ENCODE measurements at places on chromosomes 6 and 20.

- DNase-seq: no peak
Observed at GRCh38 chr6:168132531-168133167, 53.6 kb upstream of the FRMD1 start.

DNA sequence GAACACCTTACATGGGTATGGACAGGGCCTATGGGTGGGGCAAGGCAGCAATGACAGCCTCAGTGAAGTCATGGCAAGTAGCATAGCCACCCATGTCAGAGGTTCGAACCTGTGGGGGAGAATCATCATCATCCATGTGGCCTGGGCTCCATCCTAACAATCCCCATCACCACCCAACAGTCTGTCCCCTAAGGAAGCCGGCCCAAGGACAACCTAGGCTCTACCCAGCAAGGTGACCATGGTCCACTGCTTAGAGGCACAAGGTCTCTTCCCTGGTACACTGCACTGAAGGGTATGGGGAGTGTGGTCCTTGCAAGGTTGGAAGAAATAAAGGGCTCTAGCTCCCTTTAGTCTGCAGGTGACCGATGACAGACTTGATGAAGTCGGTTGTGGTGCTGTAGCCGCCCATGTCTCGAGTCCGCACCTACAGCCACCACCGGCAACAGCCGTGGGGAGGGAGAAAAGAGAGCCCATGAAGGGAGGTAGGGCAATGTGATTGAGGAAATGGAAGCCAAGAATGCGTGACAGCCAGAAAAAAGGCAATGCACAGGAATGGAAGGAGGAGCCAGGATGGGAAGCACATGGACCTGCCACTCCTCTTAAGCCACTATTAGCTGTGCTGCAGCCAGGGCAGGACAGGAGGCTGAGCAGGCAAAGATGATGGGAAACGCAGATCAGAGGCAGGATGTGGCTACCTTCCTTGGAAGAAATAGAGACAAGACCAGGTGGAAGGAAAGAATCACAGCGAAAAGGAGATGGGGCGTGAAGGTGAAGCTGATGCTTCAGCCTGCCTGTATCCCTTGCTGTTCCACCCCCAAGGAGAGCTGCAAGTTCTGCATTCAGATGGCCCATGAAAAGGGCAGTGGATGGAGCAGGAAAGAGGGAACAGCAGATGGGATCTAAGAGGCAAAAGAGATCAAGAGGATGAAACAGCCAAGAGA lies 5.3 kb downstream of the IDH3B start:
- DNase-seq: no peak

- DNase-seq: no peak
Observed at GRCh38 chr6:75892384-75892783, 143.3 kb downstream of the MYO6 start.

- DNase-seq: no peak
Observed at GRCh38 chr6:1325461-1326309, 13.8 kb downstream of the FOXQ1 start.

- DNase-seq: no peak
Observed at GRCh38 chr20:62558779-62559178, 83.0 kb upstream of the GATA5 start.

- no peak for DNase-seq
Observed at GRCh38 chr20:4324611-4325243, 309.4 kb upstream of the RNF24 start.

- DNase-seq: no peak
Observed at GRCh38 chr6:3758842-3759144, 7.3 kb upstream of the PXDC1 start.

DNA sequence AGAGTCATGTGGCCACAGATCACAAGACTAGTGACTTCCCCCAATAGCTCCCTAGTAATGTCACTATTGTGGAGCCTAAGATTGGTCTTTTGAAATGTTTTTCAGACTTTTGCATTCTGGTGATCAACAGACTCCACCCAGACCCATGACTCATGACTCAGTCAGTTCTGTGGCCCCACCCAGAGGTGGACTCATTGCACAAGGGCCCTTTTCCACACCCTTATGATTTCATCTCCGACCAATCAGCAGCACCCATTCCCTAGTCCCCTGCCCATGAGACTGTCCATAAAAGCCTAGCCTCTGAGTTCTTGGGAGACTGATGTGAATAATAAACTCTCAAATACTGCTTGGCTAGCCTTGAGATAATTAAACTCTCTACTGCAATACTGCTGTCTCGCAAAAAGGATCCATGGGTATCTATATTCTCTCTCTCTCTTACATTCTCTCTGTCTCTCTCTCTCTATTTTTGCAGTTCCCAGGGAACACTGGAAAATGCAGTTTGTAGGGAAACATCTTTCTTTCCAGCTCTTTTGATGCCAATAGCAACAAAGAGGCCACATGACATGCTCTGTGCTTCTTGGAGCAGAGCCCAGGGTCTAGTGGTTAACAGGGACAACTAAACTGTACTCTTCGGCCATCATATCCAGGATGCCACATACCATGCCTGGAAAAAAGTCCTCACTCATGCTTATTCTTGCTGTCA lies 71.3 kb upstream of the IYD start:
- no peak for DNase-seq

DNA sequence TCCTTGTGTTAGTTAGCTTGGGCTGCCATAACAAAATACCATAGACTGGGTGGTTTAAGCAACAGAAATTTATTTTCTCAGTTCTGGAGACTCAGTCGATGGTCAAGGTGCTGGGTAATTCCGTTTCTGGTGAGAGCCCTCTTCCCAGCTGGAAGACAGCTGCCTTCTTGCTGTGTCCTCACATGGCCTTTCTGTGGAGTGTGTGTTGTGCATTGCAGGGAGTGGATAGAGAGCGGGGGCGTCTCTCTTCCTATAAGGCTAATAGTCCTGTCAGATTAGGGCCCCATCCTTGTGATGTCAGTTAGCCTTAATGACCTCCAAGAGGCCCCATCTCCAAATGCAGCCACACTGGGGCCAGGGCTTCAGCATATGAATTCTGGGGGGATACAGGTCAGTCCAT lies 19.2 kb downstream of the CHMP4B start:
- DNase-seq: no peak

DNA sequence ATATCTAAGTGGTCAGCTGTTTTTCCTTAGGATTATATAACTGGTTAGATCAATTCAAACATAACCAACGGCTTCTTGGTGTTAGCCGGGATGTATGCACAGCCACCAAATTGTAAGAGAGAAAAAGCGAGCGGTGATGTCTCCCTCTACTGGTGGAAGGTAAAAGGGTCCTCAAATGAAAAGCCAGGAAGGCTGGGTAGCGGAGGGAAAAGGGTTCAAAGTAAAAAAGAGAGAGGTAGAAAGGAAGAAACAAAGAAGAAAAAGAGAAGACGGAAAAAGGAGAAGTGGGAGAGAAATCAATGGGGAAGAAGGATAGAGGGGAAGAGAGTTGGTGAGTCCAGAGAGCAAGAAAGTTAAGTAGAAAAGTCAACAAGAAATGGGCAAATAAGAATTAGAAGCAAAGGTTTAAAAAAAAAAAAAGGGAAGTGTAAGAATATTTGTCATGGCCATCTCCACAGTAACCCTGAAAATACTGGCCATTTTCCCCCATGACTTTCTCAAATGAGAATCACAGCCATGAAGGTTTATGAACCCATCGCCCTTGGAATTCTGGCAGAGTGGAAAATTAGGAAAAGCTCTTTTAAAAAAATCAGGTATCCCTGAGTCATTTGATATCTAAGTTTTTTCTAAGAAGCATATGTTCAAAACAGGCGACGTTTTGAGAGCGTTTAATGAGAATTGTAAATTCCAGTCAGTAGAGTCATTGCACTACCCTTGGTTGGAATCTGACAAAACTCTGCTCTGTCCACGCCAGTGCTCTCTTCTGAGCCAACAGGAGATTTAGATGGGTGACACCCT lies 155.6 kb upstream of the SNX9 start:
- no peak for DNase-seq

DNA sequence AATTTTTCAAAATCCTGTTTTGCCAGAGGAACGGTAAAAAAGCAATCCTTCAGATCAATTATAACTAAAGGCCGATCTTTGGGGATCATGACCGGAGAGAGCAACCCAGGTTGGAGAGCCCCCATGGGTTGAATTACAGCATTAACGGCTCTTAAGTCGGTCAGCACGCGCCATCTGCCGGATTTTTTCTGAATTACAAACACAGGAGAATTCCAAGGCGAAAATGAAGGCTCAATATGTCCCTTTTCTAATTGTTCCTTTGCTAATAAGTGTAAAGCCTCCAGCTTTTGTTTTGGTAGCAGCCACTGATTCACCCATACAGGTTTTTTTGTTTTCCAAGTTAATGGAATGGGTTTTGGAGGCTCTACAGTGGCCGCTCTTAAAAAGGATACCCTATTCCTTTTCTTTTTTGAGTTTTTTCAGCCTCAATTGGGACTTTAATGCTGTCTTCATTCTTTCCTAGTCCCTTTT lies 16.9 kb upstream of the PTCRA start:
- no peak for DNase-seq

DNA sequence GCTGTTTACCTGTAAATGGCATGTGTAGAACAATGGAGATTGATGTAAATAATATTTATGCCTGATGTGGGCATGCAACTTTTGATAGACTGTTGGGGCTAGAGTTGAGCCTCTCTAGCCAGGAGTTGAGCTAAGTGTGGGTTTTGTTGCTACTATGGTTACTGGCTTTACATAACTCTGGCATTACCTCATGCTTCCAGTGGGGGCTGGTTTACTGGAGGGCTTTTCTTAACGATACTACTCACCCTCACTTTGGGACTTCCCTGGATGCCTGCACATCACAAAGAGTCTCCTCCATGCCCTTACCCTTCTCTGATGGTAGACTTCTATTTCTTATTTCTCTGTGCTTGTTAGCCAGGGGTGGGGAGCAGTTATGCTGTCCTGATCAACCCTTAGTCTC lies 524.6 kb upstream of the CDH4 start:
- DNase-seq: no peak
